ENCODE measurements at places on chromosomes 13 and 19.

DNA sequence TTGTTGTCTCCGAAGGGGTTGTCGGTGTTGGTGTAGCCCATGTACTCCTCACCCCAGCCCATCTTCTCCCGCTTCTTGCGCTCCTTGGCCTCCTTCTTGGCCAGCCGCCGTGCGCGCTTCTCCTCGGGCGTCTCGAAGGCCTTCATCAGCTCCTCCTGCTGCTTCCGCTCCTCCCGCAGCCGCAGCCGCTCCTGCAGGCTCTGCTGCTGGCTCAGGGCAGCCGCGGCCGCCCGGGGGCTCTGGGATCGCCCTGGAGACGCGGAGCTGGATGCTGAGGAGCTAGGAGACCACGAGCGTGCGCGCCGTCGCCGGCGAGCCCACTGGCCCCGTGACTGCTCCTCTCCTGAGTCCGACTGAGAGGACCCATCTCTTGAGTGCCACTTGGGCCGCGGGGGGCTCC, 2.9 kb downstream of the CACTIN start:
- DNase-seq: no peak

- DNase-seq: no peak
Observed at GRCh38 chr13:21749410-21749809, 78.5 kb downstream of the FGF9 start.

DNA sequence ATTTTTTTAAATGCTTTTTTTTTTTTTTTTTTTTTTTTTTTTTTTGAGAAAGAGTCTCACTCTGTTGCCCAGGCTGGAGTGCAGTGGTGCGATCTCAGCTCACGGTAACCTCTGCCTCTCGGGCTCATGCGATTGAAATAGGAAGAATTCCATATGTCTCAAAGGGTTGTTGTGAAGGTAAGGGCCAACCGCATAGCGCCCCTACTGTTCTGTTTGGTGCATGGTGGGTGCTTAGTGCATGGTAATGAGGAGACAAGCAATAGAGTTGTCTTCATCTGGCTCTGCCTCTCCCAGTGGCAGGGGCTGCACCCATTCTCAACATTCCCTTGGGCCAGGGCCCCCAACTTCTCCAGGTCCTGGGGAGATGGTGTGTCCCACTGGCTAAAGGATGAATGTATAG, 68.7 kb downstream of the RASL11A start:
- no peak for DNase-seq

DNA sequence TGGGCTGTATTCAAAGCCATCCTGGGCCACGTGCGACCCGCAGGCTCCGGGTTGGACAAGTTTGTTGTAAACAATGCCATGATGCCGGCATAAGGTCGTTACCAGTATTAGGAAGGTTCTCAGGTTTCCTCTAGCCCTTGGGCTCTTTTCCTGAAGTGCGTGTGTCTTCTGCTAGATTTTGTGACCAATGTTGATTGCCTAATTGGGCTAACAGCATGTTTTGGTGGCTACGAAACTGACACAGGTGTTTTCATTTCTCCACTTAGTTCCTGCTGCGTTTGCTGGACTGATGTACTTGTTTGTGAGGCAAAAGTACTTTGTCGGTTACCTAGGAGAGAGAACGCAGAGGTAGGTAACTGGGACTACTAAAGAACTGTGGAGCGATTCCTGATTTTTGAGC, 20.3 kb downstream of the ALOX5AP start:
- DNase-seq: no peak

GRCh38 chr13:90696254-90696653, 651.2 kb upstream of the MIR17HG start:
- DNase-seq: no peak

DNA sequence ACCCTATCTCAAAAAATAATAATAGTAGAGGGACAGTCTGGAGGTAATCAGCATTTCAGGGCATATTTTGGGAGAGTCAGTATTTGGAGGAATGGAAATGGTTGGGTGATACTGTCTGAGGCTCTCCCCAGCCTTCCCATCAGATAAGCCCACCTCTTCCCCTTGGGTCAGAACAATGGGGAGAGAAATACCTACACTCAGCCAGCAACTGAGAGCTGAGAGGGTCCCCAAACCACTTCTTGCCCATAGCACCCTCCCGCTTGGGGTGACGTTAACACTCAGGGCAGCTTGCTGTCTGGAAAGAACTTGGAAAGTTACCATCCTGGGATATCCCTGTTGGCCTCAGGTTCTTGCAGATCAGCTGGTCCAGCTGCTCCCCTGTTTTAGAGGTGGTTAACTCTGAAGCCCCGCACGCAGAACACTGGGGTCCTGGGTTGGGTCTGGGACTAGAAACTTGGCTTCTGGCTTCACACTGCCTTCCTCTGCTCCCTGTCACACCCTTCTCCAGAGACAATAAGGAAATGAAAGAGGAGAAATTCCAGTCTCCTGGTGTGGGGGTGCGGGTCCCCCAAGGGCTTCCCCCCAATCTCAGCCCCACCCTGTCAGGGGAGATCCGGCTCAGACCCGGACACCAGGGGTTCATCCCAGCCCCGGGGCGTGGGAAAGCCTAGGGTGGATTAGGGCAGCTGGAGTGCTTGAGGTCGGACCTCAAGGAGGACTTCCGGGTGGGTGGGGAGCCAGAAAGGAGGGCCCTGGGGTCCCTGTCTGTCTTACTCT, 2.5 kb downstream of the FOXA3 start:
- DNase-seq: no peak

- DNase-seq: no peak
Observed at GRCh38 chr13:50955798-50956197, 46.2 kb downstream of the RNASEH2B start.

DNA sequence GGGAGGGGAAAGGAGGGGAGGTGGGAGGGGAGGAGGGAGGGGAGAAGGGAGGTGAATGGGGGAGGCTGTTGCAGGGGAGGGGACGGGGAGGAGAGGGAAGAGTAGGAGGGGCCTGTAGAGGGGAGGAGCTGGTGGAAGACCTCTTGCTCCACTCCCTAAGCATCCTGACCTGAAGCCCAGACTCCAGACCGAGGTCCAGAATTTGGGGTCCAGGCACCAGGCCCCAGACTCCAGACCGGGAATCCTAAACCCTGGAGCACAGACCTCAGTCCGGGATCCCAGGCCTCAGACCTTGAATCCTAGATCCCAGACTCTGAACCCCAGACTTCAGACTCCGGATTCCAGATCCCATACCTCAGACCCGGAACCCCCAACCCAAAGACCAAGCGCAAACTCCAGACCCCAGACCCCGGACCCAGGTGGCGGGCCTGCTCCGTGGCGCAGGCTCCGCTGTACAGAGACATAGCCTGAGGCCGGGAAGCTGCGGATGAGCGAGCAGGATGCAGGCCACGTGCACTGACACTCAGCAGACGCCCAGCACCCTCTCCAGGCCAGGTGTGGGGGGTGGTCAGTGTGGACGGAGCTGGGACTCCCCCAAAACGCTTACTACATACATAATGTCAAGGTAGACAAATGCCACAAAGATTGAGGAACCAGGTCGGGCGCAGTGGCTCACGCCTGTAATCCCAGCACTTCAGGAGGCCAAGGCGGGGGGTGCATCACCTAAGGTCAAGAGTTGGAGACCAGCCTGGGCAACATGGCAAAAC, 710 bp upstream of the BTBD2 start:
- peak; percentile 43 for DNase-seq

DNA sequence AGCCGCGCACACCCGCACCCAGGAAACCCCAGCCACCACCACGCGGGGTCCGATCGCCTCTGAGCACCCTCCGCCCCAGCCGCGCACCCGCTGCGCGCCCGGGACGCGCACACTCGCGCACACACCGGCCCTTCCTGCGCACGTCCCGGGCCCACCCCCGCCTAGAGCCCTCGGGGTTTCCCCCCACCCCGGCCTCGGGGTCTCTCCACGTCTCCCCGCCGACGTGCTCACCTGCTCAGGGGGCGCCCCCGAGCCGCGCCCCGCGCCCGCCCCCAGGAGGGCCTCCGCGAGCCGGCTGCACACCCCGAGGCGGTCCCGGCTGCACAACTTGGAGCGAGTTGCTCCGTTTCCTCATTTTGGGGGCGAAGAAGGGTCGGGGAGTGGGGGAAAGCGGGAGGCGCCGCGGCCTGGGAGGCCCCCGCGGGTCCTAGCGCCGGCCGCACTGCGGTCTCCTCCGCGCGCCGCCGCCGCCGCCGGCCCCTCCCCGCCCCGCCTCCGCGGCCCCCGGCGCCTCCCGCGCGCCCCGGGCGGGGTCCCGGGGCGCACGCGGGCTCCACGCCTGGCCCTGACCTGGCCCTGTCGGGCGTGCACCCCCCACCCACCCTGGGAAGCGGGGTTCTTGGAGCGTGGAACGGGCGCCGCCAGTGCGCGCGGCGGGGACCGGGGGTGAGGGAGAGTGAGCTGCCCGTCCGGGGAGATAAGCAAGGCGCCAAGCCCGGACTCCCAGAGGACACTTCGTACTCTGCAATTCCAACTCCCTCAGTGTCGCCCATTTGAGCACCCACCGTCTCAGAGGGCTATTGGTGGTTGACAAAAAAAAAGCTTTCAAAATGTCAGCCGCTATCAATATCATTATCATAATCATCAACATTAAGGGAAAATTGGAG, at the start of gene MATK:
Gene MATK (minus strand): TSS at position 444 of the 887 bp plus-strand sequence. CDS start 1,246 bp downstream, outside the sequence.
- DNase-seq: no peak

DNA sequence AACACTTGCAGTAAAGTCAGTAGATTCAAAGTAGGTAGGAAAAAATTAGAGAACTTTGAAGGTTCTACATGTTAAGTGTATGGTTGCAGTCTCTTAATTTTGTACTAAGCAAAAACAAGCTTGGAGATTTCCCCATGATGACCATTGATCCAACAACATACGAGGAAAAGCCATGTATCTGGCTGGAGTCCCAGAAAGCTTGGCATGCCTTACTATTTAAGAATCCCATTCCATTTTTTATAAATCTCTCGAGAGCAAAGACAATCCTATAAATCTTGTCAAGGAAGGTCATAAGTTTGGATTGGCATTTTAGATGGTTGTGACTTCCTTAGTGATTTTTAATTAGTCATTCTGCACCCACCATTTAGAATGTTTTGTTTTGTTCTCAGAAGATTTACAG, 495.9 kb downstream of the GPC5 start:
- DNase-seq: no peak

DNA sequence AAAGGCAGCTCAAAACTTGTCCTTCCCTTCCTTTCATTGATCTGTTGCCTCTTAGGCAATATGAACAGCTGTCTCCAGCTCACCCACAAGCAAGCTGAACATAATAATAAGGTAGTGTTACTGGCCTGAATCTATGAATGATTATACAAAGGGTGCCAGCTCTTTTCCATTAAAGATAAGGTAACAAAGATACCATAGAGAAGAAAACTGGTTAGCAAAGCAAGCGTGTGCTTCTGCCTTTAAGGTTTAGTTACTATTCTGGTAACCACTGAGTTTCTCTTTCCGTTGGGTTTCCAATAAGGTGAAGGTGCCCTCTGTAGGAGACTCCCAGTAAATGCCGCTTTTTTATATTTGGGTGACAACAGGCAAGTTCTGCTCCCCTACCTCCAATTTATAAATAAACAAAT, 12.1 kb upstream of the DACH1 start:
- DNase-seq: no peak

DNA sequence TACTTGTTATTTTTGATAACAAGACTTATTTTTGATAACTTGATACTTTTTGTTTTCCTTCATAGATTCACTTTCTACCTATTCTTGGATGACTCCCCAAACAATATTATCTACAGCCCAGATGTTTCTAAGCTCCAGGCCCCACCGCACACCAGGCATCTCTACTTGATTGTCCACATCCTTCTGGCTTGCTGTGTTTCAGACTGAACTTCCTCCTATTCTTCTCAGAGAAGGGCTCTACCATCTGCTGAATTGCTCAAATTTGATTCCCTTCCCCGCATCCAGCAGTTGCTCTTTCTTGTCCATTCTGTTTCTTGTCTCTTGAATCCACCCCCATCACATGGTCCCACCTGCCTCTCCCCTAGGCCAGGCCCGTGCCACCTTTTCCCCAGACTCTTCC, 13.0 kb downstream of the NUDT15 start:
- no peak for DNase-seq

GRCh38 chr13:40087091-40088002, 431.9 kb downstream of the COG6 start:
- DNase-seq: no peak

- no peak for DNase-seq
Observed at GRCh38 chr19:49971991-49972411, 11.0 kb upstream of the SIGLEC11 start.

DNA sequence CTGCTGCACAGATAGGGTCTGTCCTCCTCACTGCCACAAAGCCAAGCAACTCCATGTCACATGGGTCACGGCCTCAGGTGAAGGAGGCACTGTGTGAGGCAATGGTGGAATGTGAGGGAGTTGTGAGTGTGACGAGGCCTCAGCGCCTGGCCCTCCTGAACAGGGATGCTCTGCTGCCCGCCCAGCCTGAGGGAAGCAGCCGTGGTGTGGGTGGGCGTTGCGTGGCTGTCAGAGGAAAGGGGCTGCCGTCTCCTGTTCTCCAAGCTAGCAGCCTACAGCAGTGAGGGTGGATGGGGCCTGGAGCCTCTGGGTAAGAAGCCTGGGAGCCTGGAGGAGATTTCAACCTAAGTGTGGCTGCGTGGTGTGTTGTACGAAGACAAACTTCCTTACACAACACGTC, 125.0 kb downstream of the COL4A1 start:
- DNase-seq: no peak

DNA sequence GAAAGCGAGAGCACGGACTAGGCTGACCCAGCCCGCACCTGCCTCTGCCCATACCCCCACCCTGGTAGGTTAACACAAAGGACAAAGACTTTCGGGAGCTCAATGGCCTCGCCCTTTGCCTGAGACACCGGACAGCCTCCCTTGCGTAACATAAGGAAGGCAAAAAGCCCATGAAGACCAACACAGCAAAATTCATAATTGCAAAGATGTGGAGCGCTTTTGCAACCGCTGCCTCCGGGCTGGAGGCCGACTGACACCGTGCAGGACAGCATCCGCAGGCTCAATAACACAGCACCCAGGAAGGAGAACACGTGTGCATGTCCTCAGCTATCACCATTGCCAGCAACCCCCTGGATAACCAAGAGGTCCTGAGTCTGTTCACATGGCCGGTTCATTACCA, 15.4 kb downstream of the LILRA1 start:
- DNase-seq: no peak

Data from right renal pelvis (tissue), 4 donors.